ENCODE measurements at places on chromosomes 5 and 9. TPM values are rescaled to one million over a fixed set of nuclear protein-coding genes. Genes with fewer than 3 reads are reported as not detected.

Gene RAD50
- 13.4 TPM for total RNA-seq

Gene FOXD4L3
- total RNA-seq = not detected

Gene LECT2
- not detected for total RNA-seq

Gene SPINK4
- not detected for total RNA-seq

Gene CXCL14
- total RNA-seq = not detected

GRCh38 chr9:36290996-36291395 is 32.7 kb upstream of the GNE start:
- no peaks in the 10 kb centered on the region for H3K36me3 ChIP-seq
- H3K4me3 ChIP-seq = no peak overlapping the region
- DNase-seq = no peak
- no peak overlapping the region for H3K27ac ChIP-seq
- H3K27me3 ChIP-seq = no peaks in the 10 kb centered on the region

DNA sequence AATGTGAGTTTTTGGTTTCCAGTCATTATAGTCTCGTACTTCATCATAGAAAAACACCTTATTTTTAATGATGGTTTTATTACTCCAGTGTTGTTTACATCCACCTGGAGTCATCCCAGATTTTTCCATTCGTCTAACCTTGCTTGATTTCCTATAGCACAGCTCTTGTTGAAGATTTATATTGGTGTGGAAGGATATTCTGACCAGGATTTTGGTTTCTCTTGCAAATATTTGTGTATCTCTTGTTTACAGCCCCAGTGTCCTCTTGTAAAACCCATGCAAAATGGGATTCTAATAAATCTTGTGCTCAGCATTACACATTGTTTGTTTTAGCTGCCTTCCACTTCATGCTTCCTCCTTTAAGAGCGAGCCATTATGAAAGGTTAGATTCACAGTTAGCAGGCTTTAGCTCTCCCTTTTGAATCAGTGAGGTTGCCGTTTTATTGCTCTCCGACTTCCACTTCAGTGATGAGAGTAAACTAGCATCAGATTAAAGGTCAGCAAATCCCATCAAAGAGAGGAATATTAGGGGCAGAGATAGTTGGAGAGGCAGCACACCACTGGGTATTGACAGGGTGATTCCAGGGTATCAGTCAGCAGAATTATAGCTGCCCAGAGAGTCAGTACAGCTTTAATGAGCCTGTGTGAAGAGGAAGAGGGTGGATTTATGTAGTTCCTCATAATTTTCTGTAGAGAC is 157.1 kb downstream of the PBX3 start:
- H3K4me1 ChIP-seq = no peaks in the 10 kb centered on the region
- H3K36me3 ChIP-seq = no peaks in the 10 kb centered on the region
- no peak for DNase-seq
- H3K4me3 ChIP-seq = no peak overlapping the region
- no peak overlapping the region for H3K27ac ChIP-seq

DNA sequence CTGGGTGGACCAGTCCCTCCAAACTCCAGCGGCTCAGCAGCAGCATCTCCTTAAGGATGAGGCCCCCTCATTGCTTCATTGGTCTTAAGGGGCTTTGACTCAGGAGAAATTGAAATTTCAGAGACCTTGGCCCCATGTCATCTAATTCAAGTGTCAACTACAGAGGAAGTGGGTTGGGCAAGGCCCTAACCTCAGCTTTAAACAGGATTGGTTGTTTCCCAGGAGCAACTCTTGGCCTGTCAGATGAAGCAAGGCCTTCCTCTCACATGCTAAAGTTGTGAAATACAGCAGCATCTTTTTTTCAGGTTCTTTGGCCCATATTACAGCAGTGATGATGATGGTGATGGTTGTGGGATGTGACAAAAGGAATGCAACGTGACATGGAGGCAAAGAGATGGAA is 348.3 kb downstream of the ICE1 start:
- no peak overlapping the region for H3K4me3 ChIP-seq
- H3K27ac ChIP-seq = no peak overlapping the region
- no peaks in the 10 kb centered on the region for H3K4me1 ChIP-seq
- no peaks in the 10 kb centered on the region for H3K27me3 ChIP-seq

- H3K27ac ChIP-seq = no peak overlapping the region
- H3K36me3 ChIP-seq = no peaks in the 10 kb centered on the region
- H3K4me3 ChIP-seq = no peak overlapping the region
- peaks cover 25% of the 10 kb centered on the region for H3K4me1 ChIP-seq
- peak; percentile 2 for DNase-seq
Observed at GRCh38 chr9:127572961-127573721, 38.9 kb upstream of the STXBP1 start.

DNA sequence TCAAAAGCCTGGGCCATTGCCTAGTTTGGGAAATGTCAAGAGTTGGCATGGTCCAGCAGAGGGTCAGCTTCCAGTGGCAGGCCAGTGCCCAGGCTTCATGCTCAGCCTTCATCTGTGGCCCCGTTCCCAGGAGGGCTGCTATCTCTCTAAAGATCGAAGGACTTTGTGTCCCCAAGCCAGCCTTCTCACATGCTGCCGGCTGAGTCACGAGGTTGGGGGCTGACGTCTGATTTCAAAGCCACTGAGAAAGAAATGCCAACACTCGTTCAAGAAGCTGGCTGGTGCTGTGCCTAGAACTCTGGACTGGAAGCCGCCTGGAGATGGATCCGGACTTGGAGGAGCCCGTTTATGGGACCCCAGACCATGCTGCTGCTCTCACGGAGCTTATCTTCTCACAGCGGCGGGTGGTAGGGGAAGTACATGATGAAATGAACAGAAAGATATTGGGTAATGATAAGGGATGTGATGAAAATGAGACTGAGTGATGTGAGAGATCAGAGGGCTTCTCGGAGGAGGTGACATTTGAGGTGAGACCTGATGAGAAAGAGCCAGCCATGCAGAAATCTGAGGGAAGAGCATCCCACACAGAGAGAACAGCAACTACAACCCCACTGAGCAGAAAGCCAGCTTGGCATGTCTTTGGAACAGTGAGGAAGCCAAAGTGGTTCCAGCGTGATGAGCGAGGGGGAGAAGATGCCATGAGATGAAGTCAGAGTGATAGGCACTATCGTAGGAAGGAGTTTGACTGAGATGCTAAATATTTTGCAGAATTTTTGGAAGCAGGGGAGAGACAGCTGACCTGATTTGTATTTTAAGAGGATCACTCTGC is 54.9 kb upstream of the BOD1 start:
- H3K27ac ChIP-seq = no peak overlapping the region
- no peaks in the 10 kb centered on the region for H3K36me3 ChIP-seq
- H3K4me3 ChIP-seq = no peak overlapping the region
- H3K4me1 ChIP-seq = no peaks in the 10 kb centered on the region
- no peak for DNase-seq
- peaks cover 5% of the 10 kb centered on the region for H3K27me3 ChIP-seq

DNA sequence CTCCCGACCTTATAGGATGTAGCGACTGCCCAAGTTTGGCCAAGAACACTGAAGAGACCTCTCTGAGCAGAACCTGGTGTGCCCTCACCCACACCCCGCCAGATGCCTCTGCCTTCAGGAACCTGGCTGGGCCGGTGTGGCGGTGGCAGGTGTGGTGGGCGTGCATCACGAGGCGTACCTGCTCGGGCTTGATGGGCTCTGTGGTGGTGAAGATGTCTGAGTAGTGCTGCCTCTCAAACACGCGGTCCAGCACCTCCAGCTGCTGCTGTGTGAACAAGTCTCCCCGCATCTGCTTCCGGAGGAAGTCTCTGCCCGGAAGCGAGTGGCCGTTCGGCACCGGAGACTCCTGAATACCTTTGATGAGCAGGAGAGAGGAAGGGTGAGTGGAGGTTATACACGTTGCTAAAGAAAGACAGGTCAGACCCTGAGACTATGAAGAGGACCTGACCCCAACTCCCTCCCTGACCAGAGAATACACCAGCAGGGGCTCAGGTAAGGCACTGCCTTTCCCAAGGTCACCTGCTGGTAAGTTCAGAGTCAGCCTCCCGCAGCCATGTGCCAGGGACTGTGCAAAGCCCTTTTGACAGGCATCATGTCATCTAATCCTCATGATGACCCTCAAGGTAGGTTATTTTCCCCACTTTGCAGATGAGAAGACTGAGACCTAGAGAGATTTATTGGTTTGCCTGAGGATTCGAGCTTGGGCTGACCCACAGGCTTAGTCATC is 67.5 kb downstream of the PAX5 start:
- H3K4me3 ChIP-seq = no peak overlapping the region
- no peaks in the 10 kb centered on the region for H3K27me3 ChIP-seq
- no peaks in the 10 kb centered on the region for H3K36me3 ChIP-seq
- DNase-seq = no peak

DNA sequence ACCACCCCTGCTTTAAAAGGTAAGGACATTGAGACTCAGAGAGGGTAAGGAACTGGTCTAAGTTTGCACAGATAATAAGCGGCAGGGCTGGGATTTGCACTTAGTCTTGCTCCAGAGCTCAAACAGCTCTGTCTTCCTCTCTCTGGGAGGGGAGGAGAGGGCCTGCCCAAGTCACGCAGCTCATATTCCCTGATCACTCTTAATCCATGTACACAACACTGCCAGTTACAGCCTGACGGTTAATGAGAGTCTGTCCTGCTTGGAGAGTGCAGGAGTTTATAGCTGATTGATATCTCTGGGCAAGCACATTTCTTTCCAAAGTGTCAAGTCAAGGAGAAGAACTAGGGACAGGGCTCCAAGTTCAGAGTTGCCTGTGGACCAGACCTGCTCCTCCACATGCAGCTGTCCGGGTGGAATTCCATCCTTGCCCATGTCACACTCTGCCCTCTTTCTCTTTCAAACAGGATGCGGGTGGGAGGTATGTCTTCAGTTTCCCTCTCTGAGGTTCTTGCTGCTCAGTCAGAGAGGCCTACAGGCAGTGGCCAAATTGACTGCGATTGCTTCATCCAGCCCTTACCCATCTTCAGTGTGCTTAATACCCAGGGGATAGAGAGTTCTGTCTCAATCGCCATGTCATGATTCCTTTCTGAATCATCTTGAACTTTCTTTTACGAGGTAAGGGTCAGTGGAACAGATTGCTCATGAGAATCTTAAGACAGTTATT is 54.5 kb downstream of the GALNT12 start:
- no peak for DNase-seq
- H3K27ac ChIP-seq = no peak overlapping the region

GRCh38 chr5:71790433-71790832 is 71.4 kb downstream of the CARTPT start:
- DNase-seq = no peak
- H3K36me3 ChIP-seq = no peaks in the 10 kb centered on the region
- H3K4me1 ChIP-seq = no peaks in the 10 kb centered on the region
- no peak overlapping the region for H3K4me3 ChIP-seq

DNA sequence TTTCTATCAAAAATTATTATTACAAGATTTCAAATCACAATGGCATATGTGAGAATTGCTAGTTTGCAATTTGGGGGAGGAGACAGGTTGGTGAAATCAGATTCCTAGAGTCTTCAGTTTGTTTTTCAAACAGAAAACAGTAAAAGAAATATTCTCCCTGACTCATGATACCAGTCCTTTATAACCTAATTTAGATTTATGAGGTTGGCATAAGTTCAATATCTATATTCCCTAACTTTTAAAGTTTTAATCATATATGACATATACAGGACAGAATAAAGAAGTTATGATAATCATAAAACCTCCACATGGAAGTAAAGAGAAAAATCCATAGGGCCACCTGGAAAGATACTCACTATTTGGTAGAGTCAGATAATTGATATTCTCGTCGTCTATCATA is 167.1 kb upstream of the GNA14 start:
- H3K4me1 ChIP-seq = no peaks in the 10 kb centered on the region
- H3K4me3 ChIP-seq = no peak overlapping the region
- DNase-seq = no peak
- no peaks in the 10 kb centered on the region for H3K27me3 ChIP-seq
- H3K36me3 ChIP-seq = peaks cover 14% of the 10 kb centered on the region
- H3K27ac ChIP-seq = no peak overlapping the region

- DNase-seq = no peak
- H3K4me3 ChIP-seq = no peak overlapping the region
- no peaks in the 10 kb centered on the region for H3K4me1 ChIP-seq
- peaks cover 4% of the 10 kb centered on the region for H3K27me3 ChIP-seq
- no peak overlapping the region for H3K27ac ChIP-seq
Observed at GRCh38 chr9:94478755-94479730, 75.8 kb upstream of the PCAT7 start.

DNA sequence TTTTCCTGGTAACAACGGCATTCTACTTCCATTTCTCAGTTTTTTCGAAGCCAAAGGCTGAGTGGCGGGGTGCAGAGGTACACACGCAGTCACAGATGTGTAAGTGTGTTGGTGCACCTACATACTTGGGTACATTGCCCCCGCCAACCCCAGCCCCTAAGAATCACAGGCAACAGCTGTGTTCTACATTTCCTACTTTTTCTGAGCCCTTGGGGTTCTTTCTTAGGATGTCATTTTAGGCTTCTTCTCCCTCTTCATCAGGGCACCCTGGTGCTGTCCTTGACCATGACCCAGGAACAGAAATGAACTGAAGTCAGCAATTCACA is 104.8 kb downstream of the PAX5 start:
- H3K27ac ChIP-seq = no peak overlapping the region
- no peak for DNase-seq
- no peak overlapping the region for H3K4me3 ChIP-seq
- H3K4me1 ChIP-seq = no peaks in the 10 kb centered on the region
- no peaks in the 10 kb centered on the region for H3K36me3 ChIP-seq

GRCh38 chr5:28046596-28046995 is 1008.2 kb upstream of the CDH9 start:
- DNase-seq = no peak
- H3K27me3 ChIP-seq = no peaks in the 10 kb centered on the region
- H3K4me3 ChIP-seq = no peak overlapping the region
- H3K4me1 ChIP-seq = no peaks in the 10 kb centered on the region
- H3K27ac ChIP-seq = no peak overlapping the region
- no peaks in the 10 kb centered on the region for H3K36me3 ChIP-seq

DNA sequence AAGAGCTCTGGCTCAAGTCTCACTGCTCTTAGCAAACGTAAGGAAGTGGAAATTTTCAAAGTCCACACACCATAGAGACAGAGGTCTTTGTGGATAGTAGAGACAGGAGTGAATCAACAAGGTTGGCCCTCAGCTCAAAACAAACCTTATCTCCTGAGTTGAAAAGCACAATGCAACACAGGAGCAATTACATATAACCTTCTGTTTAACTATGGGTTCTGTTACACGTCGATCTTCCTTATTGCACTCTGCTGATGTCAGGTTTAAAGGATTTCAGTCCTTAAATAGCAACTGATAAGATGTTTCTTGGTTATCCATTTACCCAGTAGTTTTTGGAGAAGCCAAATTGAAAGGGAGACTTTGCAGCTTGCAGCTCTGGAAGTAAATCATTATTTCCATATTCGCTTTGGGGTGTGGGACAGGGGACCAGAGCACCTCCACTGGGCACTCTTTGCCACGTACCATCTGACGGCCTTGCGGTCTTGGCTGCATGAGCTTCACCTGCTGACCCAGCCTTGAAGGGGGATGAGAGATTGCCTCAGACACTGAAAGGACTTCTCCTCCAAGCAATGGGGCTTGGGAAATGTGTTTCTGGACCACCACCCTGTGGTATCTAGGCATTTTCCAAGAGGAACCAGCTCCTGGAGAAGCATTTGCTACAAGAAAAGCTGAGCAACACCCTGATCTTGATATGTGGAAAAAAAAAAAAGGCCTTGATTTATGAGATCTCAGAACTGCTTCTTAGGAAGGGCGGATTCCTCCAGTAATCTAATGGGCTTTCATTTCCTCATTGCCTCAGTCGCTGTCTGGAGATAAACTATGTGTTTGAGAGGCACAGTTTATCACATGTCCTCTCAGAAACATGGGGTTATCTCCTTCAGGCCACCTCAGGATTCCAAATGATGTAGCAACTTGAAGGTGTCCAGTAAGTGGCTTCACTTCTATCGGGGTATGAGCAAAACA is 56.2 kb upstream of the ZNF622 start:
- no peak overlapping the region for H3K4me3 ChIP-seq
- H3K36me3 ChIP-seq = peaks cover 4% of the 10 kb centered on the region
- no peak overlapping the region for H3K27ac ChIP-seq
- peaks cover 16% of the 10 kb centered on the region for H3K4me1 ChIP-seq
- no peaks in the 10 kb centered on the region for H3K27me3 ChIP-seq

Measured in CD4-positive, alpha-beta T cell (primary cell).